ENCODE measurements at places on chromosomes 7 and 10. TPM values are rescaled to one million over a fixed set of nuclear protein-coding genes. Genes with fewer than 3 reads are reported as not detected.

Gene LIPK
- total RNA-seq, result not detected

Gene PON3
- 0.90 TPM for total RNA-seq

Gene AOAH
- total RNA-seq, result 6.1 TPM

Gene LCOR
- total RNA-seq, result 20.9 TPM

Gene CDC14C
- total RNA-seq, result not detected

Gene SGCE
- total RNA-seq, result 59.4 TPM

Gene MMD2
- total RNA-seq, result not detected

Measured in posterior vena cava (tissue), 2 donors.